T-helper 2 cell (primary cell): ENCODE measurements at places on chromosomes 16 and 17.

DNA sequence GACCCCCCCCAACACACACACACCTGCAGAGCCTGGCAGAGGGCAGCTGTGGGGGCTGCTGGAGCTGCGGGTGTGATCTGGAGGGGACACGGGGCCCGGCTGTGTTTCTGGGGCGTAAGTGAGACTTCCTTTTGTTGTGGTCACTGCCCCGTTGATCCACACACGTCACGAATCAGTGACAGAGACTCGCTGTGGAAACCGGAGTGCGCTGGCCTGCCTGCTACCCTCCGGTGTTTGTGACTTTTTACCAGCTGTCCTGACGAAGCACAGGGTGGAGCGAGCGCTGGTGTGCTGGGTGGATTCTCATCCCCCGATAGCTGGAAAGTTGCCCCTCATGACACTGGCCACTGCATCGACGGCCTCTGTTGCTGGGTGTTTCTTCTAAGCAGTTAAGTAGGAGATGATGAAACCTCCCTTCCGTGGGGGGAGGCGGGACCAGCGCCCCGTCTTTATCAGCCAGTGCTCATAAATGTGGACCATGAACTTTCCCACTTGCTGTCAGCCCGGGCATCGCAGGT lies 2.3 kb downstream of the METRNL start:
- DNase-seq: no peak

- no peak for DNase-seq
These were observed 393.7 kb upstream of the DYNLRB2 start for GRCh38 chr16:80147026-80147655.

- no peak for DNase-seq
These were observed 3.0 kb upstream of the QPRT start for GRCh38 chr16:29675811-29676643.

DNA sequence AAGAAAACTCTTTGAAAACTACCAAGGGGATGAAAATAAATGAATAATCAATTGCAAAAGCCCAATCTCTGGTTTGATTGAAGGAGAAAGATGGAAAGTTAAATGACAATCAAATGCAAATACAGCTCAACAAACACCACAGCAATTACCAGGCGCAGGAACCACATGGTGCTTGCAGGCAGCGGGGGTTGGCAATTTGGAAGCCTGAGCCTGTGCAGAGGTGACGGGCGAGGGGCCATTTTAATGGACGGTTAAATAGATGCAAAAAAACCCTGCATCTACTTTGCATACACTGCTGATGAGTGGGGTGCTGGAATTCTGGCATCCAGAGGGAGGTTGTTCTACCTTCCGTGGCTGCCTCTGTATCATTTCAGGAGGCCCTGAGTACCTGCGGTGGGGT lies 4.8 kb upstream of the SEZ6 start:
- DNase-seq: no peak

GRCh38 chr16:9316008-9316407 lies 224.6 kb downstream of the HAPSTR1 start:
- no peak for DNase-seq

- no peak for DNase-seq
These were observed 101.0 kb downstream of the HS3ST2 start for GRCh38 chr16:22915003-22915402.

GRCh38 chr16:79776243-79776847 lies 175.8 kb upstream of the MAF start:
- no peak for DNase-seq
